HL-60 (cell line): ENCODE measurements at places on chromosomes 2 and 18.

DNA sequence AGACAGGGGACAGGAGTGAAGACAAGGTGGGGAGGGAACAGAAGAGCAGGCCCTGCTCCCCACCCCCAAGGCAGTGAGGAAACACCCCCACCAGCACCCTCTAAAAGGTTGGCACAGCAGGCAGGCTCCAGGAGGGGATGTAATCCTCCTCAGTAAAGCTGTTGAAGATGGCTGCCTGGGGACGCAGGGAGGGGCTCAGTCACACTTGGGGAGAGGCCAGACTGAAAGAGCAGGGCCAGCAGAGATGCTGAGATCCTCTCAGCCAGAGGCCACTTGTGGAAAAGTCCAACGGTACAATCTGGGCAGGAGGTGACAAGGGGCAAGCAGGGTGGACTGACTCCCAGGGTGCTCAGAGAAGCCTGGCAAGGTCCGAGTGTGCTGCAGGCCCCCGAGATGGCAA lies 154.8 kb upstream of the ID2 start:
- DNase-seq, result no peak

GRCh38 chr18:44514106-44514505 lies 166.6 kb upstream of the SETBP1 start:
- DNase-seq, result no peak

DNA sequence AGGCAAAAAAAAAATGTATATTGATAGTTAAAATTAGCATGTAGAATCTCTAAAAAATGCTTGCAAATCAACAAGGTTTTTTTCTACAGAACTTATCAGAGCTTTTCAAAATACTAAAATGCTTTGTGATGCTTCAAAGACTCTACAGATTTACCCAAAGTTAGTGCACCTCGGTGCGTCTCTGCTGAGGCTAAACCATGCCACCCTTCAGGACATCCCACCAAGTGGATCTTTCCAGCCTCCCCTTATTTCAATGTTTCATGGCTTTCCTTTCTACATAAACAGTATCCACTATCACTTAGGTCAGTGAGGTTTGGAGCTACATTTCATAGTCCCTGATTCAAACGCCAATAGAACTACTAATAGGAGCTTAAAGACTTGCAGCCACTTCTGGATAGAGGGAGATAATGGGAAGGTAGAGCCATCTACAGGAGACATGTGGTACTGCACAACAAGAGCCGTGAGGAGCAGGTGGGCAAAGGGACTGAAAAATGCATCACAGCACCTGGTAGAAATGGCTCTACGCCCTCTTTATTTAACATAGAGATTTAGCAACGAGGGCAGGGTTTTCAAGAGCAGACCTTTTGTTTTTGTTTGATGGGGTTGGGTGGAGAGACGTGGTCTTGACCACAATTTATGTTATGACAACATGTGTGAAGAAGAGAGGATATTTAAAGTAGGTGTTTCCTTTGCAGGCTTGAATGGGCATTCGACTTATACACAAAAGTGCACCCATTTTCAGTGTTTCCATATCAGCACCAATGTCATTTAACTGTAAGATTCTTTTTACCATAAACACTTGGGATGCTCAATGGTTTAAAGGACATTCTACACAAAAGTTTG lies 56.1 kb upstream of the SLC35G4 start:
- peak; percentile 32 for DNase-seq

- DNase-seq, result no peak
Observed at GRCh38 chr2:189862751-189863150, 78.5 kb downstream of the PMS1 start.

DNA sequence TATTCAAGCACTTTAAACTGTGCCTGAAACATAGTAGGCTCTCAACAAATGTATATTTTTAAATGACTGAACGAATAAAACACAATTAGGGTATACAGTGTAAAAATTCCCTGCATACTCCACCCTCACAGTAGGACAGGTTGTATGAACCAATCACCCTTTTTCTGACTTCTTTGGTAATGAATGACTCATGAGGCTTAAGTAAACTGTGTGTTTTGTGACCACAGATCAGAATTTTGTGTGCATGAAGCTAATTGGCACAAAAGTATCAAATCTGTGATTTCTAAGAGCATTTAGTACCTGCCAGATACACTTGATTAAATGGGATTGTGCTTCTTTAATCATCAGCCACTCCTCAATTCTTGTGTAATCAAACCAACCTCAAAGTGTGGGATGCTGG lies 109.9 kb upstream of the MAP4K3 start:
- DNase-seq, result no peak

DNA sequence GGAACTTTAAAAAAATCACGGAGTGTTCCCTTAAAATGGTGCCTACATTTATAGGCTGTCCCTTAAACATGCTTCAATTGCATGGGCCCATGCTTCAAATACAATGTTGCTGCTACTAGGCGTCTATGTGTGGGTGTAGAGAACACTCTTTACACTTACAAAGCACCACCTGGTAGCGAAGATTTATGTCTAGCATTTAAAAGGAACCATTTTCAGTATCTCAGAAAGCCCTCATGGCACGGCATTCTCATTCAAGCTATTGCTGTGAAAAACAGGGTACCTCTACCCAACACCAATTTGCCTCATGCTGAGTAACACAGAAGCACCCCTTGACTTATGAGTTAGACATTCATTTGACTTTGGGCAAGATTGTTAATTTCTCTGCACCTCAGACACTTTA lies 112.9 kb upstream of the CNTNAP5 start:
- no peak for DNase-seq

GRCh38 chr2:240458900-240459391 lies 23.5 kb downstream of the GPC1 start:
- DNase-seq, result no peak

- no peak for DNase-seq
Observed at GRCh38 chr2:231965102-231965501, 3.6 kb downstream of the DIS3L2 start.

GRCh38 chr2:235670974-235671787 lies 177.3 kb downstream of the AGAP1 start:
- no peak for DNase-seq

DNA sequence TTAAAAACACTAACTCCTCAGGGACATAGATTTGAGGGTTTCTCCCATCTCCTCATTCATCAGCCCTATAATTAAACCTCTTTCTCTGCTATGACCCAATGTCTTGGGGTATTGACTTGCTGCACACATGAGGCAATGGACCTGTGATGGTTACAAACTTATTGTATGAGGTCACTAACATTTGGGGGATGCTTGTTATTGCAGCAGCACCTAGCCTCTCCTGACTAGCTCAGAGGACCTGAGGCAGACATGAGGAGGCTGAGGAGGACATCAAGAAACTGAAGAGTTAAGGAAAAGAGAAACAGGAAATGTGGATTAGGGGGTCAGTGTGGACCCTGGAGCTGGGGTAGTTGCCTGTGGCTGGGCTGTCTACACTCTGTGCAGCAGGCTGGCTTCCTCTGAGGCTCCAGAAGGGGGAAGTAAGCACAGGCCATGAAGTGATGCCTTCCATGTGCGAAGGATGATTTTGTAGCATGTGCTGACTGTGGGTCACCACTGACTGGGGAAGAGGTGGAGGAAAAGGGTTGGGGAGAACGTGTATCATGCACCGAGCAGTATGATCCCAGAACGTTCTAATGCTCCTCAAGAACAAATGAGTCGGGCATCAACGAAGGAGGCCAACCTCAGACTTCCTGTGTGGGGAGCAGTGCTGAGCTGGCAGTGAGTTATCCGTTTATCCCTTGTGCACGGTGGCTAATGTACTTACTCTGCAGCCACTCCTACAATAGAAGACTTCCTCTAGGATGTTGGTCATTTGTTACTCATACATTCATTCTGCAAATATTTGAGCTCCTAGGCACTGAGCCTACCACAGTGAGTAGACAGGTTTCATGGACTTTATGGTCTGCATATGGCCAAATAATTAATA lies 42.1 kb upstream of the RFX8 start:
- peak; percentile 84 for DNase-seq

DNA sequence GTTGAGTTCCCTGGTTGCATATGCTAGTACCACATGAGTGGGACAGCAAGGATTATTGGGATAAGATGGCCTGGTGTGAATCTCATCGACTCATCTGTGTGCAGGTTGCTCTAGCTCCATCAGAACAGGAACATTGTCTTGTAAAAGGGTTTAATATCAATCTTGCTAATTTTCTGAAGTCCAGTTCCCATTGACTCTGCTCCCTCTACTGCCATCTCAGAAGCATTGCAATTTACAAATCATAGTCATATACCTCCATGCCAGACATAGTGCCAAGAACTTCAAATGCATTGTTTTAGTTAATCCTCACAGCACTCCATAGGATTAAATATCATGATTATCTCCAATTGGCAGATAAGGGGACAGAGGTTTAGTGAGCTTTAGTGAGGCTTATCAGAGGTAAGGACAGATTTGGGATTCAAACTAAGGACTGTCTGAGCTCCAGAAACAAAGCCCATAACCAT lies 4.8 kb upstream of the STAT4 start:
- no peak for DNase-seq

GRCh38 chr2:129801575-129801974 lies 177.9 kb upstream of the RAB6C start:
- no peak for DNase-seq

DNA sequence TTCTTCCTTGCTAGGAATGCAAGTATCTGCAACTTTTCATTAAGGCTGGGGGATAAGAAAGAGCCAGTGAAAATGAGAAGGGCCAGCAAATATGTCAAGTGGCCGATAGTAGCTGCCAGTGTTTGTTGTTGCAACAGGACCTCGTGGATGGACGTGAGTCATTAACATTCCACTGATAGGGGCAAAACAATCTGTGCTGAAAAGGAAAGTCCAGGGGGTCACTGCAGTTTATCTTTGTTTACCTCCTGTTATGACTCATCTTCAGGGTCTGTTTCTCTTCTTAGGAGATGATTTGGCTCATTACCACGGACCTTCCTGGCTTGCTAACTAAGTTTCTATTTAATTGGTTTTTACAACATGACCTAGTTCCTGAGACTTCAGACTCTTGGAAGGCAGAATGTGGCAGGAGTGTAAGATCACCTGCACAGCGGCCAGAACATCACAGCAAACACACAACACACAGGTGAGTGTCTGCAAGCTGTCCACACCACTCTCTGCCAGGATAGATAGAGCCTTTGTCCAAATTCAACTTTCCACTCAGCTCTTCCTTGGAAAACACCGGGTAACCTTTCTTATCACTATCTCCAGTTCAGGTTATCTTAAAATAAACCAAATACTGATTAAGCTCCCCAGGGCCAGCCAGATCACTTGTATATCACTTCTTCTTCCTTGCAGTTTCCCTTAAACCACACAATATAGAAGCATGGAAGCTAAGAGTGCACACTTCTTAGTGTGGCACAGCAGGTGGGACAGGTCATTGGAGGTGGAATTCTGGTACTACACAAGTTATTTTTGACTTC lies 157.5 kb upstream of the LMAN1 start:
- DNase-seq, result no peak

DNA sequence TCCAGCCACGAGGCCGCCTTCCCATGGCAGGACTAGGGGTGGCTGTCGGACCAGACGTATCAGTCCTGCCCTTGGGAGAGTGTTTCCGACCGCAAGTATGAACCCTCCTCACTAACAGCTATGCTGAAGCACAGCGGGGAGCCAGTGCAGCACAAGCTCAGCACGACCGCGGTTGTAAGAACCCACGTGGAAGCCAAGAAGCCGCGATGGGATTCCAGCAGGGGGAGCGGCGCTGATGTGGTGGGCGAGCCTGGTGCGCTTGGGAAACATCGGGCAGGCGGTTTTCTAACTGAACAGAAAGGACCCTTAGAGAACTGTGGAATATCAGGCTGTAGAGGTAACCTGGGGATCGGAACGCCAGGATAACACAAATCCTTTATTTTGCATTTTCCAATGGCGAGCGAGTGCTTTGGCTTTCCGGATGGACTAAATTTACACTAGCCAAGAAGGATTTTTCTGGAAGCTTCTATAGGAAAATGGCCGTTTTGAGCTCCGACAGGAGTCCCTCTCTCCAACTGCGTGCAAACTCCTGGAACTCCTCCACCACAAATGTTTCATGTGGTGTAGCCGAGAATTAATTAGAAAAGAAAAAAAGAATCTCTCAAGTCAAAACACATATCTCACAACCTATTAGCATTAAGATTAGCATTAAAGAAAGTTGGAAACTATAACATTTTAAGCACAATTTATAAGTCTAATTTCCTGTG lies 132.0 kb upstream of the MYCN start:
- no peak for DNase-seq

- no peak for DNase-seq
Observed at GRCh38 chr2:101361522-101361921, 25.8 kb downstream of the CREG2 start.
